Activated naive CD8-positive, alpha-beta T cell treated with anti-CD3 and anti-CD28 coated beads, Interleukin-2, amount 50 U/mL, for 24 hours (primary cell): ENCODE measurements at places on chromosomes 6 and 20.

GRCh38 chr6:119921491-119922010, 572.0 kb upstream of the MAN1A1 start:
- peaks cover 5% of the 10 kb centered on the region for H3K36me3 ChIP-seq
- no peak for DNase-seq
- H3K4me1 ChIP-seq = no peaks in the 10 kb centered on the region
- H3K4me3 ChIP-seq = no peak overlapping the region
- no peak overlapping the region for H3K27ac ChIP-seq

DNA sequence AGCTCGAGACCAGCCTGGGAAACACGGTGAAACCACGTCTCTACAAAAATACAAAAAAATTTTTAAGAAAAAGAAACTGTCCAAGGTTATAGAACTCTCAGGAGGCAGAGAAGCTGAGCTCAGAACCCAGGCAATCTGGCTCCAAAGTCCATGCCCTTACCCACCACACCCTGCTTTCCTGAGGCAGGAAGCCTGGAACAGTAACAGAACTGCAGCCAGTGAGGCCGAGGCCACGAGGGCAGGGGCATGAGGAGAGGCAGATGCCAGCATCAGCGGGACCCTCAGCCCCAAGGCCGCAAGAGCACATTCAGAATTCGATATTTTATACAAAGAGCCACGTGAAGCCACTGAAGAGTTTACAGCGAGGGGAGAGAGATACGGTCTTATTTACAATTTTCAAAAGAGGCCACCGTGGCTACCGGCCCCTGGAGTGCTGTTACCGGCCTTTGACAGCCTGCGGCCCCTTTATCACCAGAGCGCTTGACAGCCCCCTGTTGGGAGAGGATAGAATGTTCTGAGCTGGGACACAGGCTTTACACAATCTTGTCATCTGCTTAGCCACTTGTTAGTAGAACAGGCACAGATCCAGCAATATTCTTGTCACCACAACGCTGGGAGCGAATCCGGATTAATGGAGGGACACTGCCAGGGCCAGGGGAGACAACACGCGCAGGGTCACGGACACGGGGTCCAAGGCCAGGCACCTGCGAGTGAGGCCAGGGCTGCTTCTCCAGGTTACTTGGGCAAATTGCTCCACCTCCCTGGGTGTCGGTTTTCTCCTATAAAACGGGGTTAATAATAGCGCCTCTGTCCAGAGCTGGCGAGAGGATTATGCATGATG, 5.6 kb downstream of the SPATA2 start:
- H3K4me1 ChIP-seq = peaks cover 21% of the 10 kb centered on the region
- peaks cover 22% of the 10 kb centered on the region for H3K36me3 ChIP-seq
- H3K27ac ChIP-seq = no peak overlapping the region

- no peak overlapping the region for H3K27ac ChIP-seq
- no peak for DNase-seq
- peaks cover 20% of the 10 kb centered on the region for H3K27me3 ChIP-seq
- H3K36me3 ChIP-seq = no peaks in the 10 kb centered on the region
- H3K4me3 ChIP-seq = no peak overlapping the region
Observed at GRCh38 chr20:19851861-19852260, 93.8 kb downstream of the RIN2 start.

DNA sequence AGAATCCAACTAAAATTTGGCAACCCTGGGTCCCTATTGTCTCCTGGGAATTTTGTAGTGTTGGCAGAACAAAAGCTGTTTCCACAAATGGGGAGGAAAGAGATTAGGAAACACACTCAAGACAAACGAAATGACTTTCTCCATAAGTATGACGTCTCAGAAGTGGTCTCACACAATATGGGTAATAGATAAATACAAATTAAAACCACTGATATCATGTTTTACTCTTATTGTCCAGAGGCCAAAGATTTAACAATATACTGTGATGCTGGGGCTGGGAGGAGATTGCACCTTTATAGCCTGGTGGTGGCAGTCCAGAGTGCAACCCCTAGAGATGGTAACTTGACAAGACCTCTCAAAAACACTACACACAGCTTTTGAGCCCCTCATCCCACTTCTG, 18.6 kb downstream of the FKBP1A start:
- no peak overlapping the region for H3K4me3 ChIP-seq
- H3K4me1 ChIP-seq = peaks cover 66% of the 10 kb centered on the region
- no peak for DNase-seq
- no peaks in the 10 kb centered on the region for H3K27me3 ChIP-seq

- no peaks in the 10 kb centered on the region for H3K36me3 ChIP-seq
- no peak for DNase-seq
- no peak overlapping the region for H3K27ac ChIP-seq
- no peak overlapping the region for H3K4me3 ChIP-seq
- peaks cover 18% of the 10 kb centered on the region for H3K4me1 ChIP-seq
- no peaks in the 10 kb centered on the region for H3K27me3 ChIP-seq
Observed at GRCh38 chr6:88629838-88630494, 333.5 kb downstream of the RNGTT start.

DNA sequence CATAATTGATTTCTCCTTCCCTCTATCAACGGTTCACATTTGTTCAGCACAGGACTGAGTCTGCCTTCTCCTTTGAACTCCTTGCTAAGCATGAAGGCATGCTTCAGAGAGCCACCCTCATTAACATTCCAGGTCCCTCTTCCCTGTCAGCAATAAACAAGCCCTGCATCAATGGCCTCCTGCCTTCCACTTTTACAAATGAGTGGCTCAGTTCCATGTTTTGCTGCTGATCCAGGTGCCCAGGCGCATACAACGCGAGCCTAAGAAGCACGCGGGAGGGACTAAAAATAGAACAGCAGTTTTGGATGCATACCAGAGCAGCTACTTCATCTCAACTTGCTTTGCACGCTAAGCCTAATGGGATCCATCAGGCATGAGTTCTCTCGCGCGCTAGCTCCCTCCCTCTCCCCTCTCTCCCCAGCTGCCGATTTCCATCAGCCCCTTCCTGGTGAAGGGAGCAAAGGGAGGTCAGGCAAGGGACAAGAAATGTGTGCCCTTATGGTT, 53.4 kb downstream of the TRAF3IP2 start:
- peaks cover 4% of the 10 kb centered on the region for H3K36me3 ChIP-seq
- peaks cover 8% of the 10 kb centered on the region for H3K4me1 ChIP-seq
- no peak overlapping the region for H3K4me3 ChIP-seq

GRCh38 chr20:53124075-53124551, 152.0 kb downstream of the TSHZ2 start:
- no peak overlapping the region for H3K4me3 ChIP-seq
- DNase-seq = no peak
- peaks cover 15% of the 10 kb centered on the region for H3K27me3 ChIP-seq
- peaks cover 8% of the 10 kb centered on the region for H3K4me1 ChIP-seq
- H3K27ac ChIP-seq = no peak overlapping the region
- no peaks in the 10 kb centered on the region for H3K36me3 ChIP-seq

DNA sequence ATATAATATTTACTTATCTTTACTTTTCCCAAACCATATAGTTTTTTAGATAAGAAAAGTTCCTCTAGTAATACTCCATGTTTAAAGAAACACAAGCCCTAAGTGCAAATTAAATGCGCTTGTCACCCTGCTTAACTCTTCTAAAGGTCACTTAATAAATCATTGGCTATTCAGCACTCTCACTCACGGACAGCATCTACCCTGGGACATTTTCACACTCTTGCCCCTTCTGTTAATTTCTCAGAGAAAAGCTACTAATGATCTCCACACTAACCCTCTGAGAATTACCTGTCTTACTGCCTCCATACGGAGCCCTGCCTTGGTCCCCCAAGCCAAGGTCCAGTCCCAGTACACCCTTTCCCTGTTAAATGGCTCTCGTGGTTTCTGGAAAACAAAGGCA, 102.2 kb downstream of the NRN1 start:
- no peaks in the 10 kb centered on the region for H3K36me3 ChIP-seq
- DNase-seq = no peak
- no peak overlapping the region for H3K4me3 ChIP-seq
- H3K27me3 ChIP-seq = no peaks in the 10 kb centered on the region
- H3K27ac ChIP-seq = no peak overlapping the region

- no peaks in the 10 kb centered on the region for H3K36me3 ChIP-seq
- H3K27ac ChIP-seq = no peak overlapping the region
- H3K27me3 ChIP-seq = peaks cover 24% of the 10 kb centered on the region
- H3K4me1 ChIP-seq = no peaks in the 10 kb centered on the region
Observed at GRCh38 chr6:168956884-168957730, 296.5 kb downstream of the THBS2 start.

- no peak overlapping the region for H3K4me3 ChIP-seq
- peaks cover 7% of the 10 kb centered on the region for H3K27me3 ChIP-seq
- no peak for DNase-seq
- no peak overlapping the region for H3K27ac ChIP-seq
- H3K36me3 ChIP-seq = no peaks in the 10 kb centered on the region
Observed at GRCh38 chr20:63121749-63122405, 94.1 kb downstream of the YTHDF1 start.

DNA sequence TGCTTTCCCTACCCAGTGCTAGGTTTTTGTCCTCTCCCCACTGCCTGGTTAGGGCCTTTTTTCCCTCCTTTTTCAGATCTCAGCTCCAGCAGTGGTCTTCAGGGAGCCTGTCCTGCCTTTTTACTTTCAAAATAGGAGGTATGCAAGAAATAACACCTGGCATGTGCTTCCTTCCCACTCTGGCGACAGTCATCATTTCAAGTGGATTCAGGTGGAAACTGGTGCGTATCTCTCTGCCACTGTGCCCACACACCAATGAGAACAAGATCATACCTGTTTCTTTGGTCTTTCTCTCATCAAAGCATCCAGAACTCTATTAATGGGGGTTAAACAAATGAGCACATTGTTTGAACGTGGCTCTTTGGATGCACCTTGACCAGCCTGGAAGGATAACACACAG, 95.7 kb upstream of the GGTLC1 start:
- no peaks in the 10 kb centered on the region for H3K27me3 ChIP-seq
- H3K27ac ChIP-seq = no peak overlapping the region
- no peaks in the 10 kb centered on the region for H3K36me3 ChIP-seq
- peaks cover 7% of the 10 kb centered on the region for H3K4me1 ChIP-seq
- no peak overlapping the region for H3K4me3 ChIP-seq
- DNase-seq = no peak

DNA sequence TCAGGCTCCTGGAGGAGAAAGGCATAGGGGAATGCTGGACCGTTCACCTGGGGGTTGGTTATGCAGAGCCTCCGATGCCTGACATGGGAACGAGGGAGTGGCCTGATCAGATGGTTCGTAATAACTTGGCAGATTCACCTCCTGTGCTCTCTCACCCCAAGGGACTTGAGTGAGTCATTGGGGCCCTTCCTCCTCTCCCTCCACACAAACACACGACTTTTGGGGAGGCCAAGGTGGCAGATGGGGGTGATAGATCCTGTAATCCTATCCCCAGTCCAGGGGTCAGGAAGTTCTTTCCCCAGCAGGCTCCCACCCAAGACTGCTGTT, 45.6 kb upstream of the ARFGEF2 start:
- no peak overlapping the region for H3K4me3 ChIP-seq
- peaks cover 5% of the 10 kb centered on the region for H3K36me3 ChIP-seq
- no peak overlapping the region for H3K27ac ChIP-seq
- DNase-seq = no peak

DNA sequence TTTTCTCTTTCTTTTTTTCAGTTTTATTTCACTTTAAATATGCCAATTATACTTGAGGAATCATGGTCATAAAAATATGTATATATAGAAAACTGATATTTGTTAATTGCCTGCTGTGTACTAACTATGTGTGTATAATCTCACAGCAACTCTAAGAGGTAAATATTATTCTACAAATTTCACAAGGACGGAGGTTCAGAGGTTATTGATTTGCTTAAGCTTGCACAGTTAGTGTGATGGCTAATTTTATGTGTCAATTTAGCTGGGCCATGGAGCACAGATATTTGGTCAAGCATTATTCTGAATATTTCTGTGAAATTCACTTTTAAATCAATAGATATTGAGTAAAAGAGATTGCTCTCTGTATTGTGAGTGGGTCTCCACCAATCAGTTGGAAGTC, 75.7 kb upstream of the CENPW start:
- H3K4me1 ChIP-seq = no peaks in the 10 kb centered on the region
- H3K36me3 ChIP-seq = no peaks in the 10 kb centered on the region
- no peak overlapping the region for H3K4me3 ChIP-seq
- no peak for DNase-seq
- no peak overlapping the region for H3K27ac ChIP-seq
- no peaks in the 10 kb centered on the region for H3K27me3 ChIP-seq

GRCh38 chr20:62134735-62135231, 8.4 kb downstream of the PSMA7 start:
- H3K4me3 ChIP-seq = no peak overlapping the region
- H3K27ac ChIP-seq = no peak overlapping the region
- no peaks in the 10 kb centered on the region for H3K27me3 ChIP-seq
- no peak for DNase-seq
- peaks cover 25% of the 10 kb centered on the region for H3K4me1 ChIP-seq
- H3K36me3 ChIP-seq = peaks cover 58% of the 10 kb centered on the region

DNA sequence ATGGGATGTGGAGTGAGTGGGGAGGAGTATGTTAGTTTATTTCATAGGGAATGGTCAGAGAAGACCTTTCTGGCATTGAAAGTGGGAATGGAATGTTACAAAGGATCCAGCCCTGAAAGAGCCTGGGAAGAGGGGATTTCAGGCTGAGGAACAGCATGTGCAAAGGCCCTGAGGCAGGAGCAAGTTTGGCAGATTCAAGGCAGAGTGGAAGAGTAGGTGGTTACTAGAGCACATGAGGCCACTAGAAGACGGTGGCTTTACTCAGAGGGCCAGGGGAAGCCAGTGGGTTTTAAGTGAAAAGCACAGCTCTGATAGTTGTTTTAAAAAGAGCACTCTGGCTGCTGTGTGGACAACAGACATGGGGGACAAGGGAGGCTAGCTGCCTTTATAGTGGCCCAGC, 227.2 kb downstream of the ZMYND8 start:
- H3K36me3 ChIP-seq = no peaks in the 10 kb centered on the region
- no peak for DNase-seq
- H3K27me3 ChIP-seq = peaks cover 31% of the 10 kb centered on the region
- H3K4me3 ChIP-seq = no peak overlapping the region
- H3K27ac ChIP-seq = no peak overlapping the region

DNA sequence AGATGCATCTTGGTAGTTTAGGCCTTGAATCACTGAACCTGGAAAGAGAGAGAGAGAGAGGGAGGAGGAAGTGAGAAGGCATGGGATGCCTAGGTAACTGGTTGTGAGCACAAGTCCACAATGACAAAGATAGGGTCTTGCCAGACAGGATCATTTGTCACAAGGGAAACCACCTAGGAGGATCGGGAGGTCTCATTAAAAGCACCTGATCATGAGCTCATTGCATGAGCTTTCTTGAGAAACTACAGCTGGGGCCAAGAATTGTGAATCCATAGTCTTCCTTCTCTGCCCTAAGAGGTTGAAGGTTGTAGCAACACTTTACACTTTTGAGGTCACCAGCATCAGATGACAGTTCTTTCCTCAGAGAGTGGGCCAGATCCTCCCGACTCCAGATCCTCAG, 195.7 kb downstream of the CD83 start:
- H3K4me1 ChIP-seq = peaks cover 16% of the 10 kb centered on the region
- H3K4me3 ChIP-seq = no peak overlapping the region
- no peaks in the 10 kb centered on the region for H3K36me3 ChIP-seq
- H3K27me3 ChIP-seq = no peaks in the 10 kb centered on the region
